ENCODE measurements at places on chromosomes 6 and 20.

GRCh38 chr6:25519856-25520255 lies 132.2 kb upstream of the SCGN start:
- no peak for DNase-seq

DNA sequence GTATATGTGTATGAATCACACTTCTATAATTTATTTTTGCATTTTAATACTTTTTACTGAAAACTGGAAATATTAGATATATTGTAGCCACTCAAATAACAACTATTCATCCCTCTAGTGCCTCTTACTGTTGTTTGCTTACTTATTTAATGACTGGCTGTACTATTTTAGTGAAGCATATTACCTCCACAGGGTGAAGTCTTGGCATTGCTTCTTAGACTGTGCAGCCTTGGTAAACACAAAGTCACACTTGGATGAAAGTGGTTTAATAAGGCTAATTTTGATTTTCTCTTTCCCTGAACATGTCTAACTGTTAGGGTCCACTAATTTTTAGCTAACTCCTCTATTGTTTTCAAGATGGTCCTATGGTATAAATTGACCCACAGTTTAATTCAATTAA lies 1043.2 kb upstream of the ADGRB3 start:
- no peak for DNase-seq

DNA sequence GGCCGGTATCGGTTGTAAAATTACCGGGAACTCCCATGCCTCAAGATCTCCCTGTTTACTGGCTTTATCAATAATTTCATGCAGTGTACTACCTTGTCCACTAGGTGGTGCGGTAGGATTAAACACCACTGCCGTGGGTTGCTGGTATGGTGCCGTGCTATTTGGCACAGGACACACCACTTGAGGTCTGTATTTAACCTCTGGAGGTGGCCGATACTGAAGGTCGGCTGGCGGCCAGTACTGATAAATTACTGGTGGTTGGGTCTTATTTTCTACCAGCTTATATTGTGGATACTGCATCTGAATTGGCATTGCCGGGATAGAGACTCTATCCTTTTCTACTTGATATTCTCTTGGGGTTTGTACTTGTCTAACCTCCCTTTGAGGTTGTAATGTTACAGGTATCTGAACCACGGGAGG lies 14.3 kb upstream of the PTCRA start:
- peak; percentile 75 for DNase-seq

- DNase-seq, result no peak
Observed at GRCh38 chr6:105781248-105781647, 304.9 kb upstream of the PRDM1 start.

DNA sequence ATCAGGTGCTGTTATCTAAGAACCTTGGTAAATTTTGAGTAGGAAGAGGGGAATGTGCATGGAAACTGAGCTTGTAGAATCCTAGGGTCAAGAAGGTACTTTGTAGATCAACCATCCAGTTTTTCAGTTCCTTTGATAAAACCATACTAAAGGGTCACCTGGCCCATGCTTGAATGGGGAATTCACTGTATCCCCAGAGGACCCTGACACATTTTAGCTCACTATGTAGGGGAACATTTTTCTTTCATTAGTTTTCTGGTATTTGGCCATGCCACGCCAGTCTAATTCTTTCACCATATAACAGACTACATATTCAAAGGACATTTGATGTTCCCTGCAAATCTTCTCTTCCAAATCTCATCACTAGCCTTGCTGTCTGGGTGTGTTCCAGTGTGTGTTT lies 29.9 kb downstream of the LRRC1 start:
- DNase-seq, result no peak

DNA sequence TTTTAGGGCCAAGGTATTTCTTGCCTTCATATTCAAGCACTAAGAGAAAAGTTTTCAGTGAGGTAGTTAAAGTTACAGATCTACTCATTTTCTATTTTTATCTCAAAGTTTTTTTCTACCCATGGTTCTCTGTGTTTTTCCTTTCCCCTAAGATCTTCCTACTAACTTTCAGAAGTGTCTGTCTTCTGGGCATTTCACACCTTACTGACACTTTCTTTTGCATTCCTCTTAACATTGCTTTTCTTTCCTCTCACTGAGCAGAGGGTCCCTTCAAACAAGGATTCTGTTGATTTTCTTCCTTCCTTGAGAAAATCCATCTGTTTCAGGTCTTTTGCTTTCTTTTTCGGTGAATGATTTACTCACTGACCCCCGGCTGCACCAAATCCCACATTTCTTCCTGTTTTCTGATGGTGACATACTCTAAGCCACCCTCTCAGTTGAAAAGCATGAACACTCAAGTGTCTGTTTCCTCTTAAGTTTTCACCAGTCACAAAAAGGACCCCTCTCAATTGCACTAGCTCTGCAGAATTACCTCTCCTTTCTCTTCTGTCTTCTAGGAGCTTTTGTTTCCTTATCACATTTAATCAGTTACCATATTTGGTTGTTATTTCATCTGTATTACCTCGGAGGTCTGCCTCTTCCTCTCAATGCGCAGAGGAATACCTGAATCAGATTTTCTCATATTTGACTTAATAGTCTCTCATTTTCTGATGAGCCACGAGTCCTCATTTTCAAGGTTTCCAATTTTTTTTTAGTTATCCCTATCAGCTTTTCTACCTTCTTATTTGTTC lies 73.5 kb upstream of the RNF217 start:
- DNase-seq, result no peak

- no peak for DNase-seq
Observed at GRCh38 chr6:162358625-162359024, 368.9 kb downstream of the PRKN start.

GRCh38 chr6:26097268-26097875 lies 10.1 kb downstream of the HFE start:
- DNase-seq, result peak; percentile 58

All from hematopoietic multipotent progenitor cell (in vitro differentiated cells).